Aortic smooth muscle cell (primary cell): ENCODE measurements at places on chromosomes 13 and 19. TPM values are rescaled to one million over a fixed set of nuclear protein-coding genes. Genes with fewer than 3 reads are reported as not detected.

ILF3 gene
- total RNA-seq, result 80.6 and 95.6 TPM in 2 replicates

KIR2DL4 gene
- not detected in 2 replicates for total RNA-seq

HPN gene
- total RNA-seq, result 0.12 TPM in 1 of 2 replicates, not detected in the other

CLEC11A gene
- 26.0 and 68.1 TPM in 2 replicates for total RNA-seq

NBEA gene
- total RNA-seq, result 9.6 and 10.7 TPM in 2 replicates

GNG14 gene
- not detected in 2 replicates for total RNA-seq

GZMM gene
- not detected in 2 replicates for total RNA-seq

SIGLEC5 gene
- not detected in 2 replicates for total RNA-seq

SLC7A1 gene
- 8.5 and 10.6 TPM in 2 replicates for total RNA-seq

CADM4 gene
- total RNA-seq, result 0.68 and 1.1 TPM in 2 replicates

GIPR gene
- total RNA-seq, result 0.12 and 0.26 TPM in 2 replicates

IGFL1 gene
- not detected in 2 replicates for total RNA-seq

KASH5 gene
- not detected in 2 replicates for total RNA-seq

UHRF1 gene
- 21.1 and 63.0 TPM in 2 replicates for total RNA-seq

PTGER1 gene
- 15.5 and 35.5 TPM in 2 replicates for total RNA-seq

TMEM38A gene
- 5.4 and 5.9 TPM in 2 replicates for total RNA-seq
